IPS DF 6.9 (cell line): ENCODE measurements at places on chromosomes 7 and 10.

DNA sequence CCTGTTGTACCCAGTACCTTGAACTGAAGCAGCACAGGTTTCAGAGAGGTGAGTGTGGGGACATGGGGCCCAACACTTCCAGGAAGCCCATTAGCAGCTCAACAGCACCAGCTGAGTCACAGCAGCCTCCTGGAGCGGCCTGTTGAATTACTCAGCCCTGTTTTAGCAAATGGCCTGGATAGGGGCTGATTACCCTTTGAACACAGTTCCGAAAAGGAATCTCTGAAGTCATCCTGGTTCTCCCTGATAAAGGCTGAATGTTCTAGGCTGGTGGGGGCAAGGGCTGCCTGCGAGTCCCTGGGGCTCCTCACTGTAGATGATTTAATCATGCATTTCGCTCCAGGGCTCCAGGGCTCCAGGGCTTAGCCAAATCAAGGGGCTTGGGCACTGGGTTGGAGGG is 287.5 kb downstream of the GRID1 start:
- no peak for DNase-seq

GRCh38 chr7:28621369-28621841 is 209.1 kb downstream of the CREB5 start:
- no peak for DNase-seq

DNA sequence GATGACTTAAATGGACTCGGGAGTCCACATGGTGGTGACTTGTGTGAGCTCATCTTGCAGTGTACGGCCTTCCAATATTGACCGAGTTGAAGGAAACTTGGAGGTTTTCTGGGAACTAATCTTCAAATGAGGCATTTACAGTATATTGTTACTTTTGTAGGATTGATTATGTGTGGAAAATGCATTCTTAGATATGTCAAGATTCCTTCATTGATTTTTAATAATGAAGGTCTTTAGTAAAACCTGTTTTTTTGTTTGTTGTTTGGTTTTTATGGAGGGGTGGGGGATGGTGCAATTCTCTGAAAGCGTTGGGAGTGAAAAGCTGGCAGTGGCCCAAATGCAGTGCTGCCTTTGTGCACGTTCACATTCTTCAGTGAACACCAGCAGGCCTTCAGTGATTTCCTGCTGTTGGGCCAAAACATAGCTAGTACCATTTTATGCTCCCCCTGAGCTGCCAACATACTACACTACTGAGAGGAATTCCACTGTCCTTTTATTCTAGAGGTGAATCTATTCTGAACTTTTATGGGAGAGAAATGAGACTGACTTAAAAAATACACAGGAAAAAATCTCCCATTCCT is 50.4 kb downstream of the CCNY start:
- DNase-seq, result no peak

GRCh38 chr7:106757846-106758245 is 96.9 kb upstream of the CCDC71L start:
- no peak for DNase-seq

DNA sequence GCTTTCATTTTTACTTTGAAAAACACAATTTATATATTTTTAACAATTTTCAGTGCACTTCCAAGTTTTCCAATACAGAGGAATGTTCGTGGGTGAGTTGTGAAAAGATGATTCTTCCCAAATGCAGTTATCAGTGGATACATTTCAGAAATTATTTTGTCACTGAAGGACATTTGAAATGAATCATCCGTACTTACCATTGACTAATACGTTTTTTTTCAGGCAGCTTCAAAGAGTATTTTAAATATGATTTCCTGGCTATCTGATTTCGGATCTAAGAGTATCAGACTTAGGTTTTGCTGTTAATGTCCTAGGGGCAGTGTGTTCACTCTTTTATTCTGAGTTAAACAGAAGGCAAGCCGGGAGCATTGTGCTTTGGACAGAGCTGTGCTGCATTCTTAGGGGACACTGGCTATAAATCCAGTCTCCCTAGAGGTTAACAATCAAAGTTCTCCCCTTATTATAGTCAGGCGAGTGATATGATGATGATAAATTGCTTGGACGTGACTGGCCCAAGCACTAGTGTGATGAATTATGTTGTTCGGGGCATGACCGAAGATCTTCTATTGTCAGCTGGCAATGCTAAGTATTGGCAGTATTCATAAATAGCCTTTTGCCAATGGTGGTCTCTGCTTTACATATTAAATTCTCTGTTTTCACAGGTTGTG is 4.5 kb downstream of the PTER start:
- no peak for DNase-seq

DNA sequence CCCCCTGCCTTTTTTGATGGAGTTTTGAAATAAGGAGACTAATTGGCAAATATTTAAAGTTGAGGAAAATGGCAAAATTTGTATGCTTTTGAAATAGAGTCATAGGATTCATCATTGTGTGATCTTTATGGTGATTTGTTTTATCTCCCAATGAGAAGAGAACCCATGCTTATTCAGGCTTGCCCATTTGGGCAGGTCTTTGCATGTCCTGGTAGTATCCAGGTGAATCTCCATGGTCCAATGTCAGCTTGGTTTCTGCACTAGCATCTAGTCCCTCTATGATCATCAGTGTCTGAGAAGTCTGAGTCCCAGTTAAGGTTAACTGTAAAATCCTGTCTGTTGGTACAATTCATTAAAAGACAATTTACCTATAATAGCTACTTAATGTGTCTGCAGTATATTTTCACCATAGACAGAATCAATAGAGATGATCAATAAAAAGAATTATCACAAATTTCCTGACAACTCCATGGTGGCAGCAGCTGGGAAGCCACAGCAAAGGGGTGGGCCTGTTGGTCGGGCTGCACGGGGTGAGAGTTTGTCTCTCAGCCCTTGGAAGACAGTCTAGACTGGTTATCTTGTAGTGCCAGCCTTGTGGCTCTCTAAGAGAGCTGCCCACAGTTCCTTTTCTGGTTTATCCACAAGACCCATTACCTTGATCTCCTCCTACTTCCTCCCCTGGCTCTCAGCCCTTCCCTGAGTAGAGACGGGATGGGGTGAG is 22.2 kb upstream of the BMPER start:
- DNase-seq, result no peak
